ENCODE measurements at places on chromosomes 3 and 15.

DNA sequence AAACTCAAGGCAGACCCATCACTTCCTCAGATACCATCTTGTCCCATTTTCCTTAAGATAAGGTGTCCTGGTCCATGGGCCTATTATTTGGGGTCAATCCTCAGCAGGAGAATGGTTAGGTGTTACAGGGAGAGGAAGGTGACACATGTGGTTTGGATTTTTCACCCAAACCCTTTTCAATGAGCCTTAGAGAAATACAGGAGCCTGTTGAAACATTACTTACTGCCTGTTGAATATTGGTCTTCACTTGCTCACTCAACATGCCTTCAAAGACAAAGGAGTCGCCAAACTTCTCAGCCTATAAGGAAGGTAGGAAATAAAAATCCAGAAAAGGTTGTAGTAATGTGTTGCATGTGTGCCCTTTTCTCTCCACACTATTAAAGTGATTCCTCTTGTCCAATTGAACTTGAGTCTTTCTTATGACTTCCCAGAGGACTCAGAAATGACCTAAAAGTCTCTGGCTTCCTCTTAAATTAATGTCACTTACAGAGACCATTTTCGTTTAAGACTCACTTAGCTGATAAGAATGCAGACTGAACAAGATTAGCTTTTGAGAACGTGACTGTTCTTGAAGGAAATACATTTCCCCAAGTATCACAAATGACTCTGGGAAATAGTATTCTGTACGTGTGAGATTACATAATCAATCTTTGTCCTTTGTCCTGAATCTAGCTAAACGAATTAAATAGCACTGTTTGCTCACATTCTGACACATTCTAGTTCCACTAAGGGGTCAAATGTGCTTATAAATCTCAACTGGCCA is 17.8 kb downstream of the SUMF1 start:
- DNase-seq, result no peak

- DNase-seq, result no peak
Observed at GRCh38 chr3:184349563-184350470, 11.6 kb downstream of the CLCN2 start.

DNA sequence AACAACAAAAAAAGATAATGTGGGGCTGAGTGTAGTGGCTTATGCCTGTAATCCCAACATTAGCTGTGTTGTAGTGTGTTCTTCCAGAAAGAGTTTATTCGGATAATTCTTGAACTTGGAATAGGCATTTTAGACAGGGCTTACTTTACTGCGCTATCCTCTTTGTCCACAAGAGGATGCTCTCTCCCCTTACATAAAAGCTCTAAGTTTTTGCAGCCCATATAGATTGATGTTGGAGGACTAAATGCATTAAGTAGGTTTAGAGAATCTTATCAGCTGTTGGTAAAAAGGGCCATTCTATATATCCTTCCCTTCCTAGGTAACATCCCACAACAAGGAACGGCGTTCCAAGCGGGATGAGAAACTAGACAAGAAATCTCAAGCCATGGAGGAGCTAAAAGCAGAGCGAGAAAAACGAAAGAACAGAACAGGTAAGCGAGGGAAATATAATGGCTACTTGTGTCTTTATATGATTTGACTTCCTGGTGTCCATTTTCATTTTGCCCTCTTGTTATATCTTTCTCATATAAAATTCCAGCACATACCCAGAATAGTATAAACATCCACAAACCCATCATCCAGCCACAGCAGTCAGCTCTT is 27.8 kb upstream of the ITPKA start:
- DNase-seq, result peak; percentile 54

GRCh38 chr15:42037656-42038055 is 16.8 kb upstream of the PLA2G4E start:
- no peak for DNase-seq

- no peak for DNase-seq
Observed at GRCh38 chr3:40876496-40876895, 322.8 kb upstream of the CTNNB1 start.
